ENCODE measurements at places on chromosomes 7 and 10.

GRCh38 chr7:45601094-45601493 lies 26.9 kb downstream of the ADCY1 start:
- no peak for DNase-seq

DNA sequence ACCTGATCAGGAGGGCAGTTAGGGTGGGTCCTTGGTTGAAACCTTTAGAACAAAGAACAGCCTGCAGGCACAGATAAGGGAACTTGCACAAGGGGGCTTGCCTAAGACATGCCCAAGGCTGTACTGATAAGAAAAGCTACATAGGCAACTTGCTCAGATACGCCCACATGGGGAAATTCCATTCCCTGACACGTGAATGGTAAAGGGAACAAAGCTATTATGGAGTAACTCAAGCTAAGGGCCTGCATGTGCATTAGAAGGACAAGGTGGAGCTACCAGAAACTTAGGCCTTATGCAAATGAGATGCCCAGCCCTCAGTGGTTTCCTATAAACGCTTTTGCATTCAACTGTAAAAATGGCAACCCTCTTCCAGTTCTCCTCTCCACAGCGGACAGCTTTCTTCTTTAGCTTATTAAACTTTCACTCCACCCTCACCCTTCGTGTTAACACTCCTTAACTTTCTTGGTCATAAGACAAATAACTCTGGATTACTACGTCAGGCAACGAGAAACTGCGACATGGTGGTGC lies 1192.1 kb upstream of the CELF2 start:
- DNase-seq: no peak

DNA sequence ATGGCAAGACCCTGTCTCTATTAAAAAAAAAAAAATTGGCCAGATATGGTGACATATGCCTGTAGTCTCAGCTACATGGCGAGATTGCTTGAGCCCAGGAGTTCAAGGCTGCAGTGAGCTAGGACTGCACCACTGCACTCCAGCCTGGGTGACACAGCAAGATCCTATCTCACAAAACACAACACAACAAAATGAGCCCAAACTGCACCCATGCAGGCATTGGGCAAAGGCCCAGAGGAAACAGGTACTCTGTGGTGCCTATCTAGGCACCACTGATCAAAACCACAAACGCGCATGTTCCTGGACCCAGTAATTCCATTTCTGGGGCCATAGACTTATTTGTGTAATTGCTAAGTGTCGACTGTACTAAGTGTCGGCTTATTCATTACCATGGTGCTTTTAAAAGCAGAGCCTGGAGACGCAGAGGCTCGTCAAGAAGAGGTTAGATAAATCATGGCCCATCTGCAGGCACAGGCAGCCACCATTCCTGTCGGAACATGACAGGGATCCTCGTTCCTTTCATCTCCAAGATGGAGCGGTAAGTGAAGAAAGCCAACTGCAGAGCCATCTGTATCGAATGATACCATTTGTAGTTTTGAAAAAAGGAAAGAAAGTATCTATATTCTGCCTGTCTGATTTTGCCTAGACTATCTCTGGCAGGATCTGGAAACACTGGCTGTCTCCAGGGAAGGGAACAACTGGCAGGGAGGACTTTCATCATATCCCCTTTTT lies 160.4 kb upstream of the RHEB start:
- DNase-seq: no peak

GRCh38 chr7:125256446-125256845 lies 326.8 kb upstream of the POT1 start:
- DNase-seq: no peak

DNA sequence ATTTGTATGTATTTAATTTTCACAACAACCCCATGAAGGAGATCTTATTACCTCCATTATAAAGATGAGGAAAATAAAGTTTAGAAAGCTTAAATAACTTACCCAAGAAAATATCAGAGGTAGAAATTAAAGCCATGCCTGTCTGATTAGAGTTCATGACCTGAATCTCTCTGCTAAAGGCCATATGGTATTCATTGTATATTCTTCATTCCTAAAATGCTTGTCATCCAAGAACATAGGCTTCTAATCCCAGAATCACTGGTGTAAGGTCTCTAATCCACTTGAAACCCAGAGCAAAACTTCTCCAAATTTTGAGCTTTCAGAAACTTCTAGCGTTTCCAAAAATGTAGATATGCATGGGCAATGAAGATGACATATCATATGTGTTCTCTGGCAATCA lies 72.3 kb upstream of the YAE1 start:
- DNase-seq: peak; percentile 56

GRCh38 chr7:90173127-90173844 lies 19.0 kb downstream of the STEAP1 start:
- no peak for DNase-seq

GRCh38 chr7:28599411-28599810 lies 187.1 kb downstream of the CREB5 start:
- DNase-seq: no peak

DNA sequence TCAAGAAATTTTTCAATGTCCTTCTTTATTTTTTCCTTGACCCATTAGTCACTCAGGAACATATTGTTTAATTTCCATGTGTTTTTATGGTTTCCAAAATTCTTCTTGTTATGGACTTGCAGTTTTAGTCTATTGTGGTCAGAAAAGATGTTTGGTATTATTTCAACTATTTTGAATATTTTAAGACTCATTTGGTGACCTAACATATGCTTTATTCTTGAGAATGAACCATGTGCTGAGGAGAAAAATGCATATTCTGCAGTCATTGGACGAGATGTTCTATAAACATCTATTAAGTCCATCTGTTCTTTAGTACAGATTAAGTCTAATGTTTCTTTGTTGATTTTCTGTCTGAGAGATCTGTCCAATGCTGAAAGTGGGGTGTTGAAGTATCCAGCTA lies 42.3 kb upstream of the MDFIC start:
- peak; percentile 76 for DNase-seq

GRCh38 chr7:77579797-77580196 lies 42.7 kb downstream of the PTPN12 start:
- DNase-seq: no peak

DNA sequence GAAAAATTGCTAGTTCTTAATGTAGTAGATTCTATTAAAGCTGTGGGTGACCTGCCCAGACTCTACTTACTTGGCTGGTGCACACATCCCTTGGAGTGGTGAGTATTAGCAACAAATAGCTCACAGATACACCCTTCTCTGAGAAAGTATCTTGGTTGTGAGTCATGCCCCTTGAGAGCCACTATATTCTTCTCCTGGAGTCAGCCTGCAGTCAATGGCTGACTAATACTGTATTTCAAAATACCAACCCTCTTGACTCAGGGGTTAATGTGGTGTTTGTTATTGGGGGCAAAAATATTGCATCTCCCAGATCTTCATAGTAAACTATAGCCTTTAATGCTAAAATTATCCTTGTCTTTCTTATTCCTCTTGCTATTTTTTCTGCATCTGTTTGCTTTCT lies 354.9 kb downstream of the BMPER start:
- DNase-seq: peak; percentile 97

DNA sequence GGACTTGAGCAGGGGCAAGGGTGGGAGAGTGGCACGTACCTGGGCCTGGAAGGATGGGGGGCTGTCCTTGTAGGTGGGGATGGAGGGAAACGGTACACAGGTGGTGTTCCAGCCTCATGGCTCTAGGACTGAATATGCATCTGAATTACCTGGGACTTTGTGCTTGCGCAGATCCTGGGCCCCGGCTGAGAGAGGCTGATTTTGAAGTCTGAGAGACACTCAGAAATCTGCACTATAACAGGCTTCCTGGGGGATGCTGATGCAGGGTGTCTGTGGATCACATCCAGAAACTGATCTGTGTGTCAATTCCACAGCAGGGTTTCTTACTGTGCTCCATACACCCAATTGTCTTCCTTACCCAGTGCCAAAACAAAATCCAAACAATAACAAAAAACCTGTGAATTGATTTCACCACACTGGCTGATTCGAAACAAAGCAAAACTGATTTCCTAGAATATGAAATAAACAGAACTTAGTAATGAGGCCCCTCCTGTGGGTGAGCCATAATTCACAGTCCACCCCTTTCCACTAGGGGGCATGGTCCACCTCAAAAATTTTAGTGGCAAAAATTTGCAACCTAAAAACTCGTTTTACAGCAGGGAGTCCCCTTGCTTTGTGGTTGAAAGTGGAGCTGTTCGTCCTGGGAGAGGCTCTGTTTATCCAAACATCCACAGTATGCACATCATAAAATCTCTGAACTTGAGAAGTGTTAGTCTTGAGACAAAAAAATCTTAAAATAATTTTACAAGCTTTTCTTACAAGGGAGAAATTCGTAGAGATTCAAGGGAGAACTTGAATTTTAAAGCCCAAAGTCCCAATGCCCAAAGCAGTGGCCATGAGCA lies 32.0 kb upstream of the PLEKHA1 start:
- DNase-seq: peak; percentile 46

Measured in fibroblast of skin of right quadriceps (primary cell).